ENCODE measurements at places on chromosomes 3 and 15. TPM values are rescaled to one million over a fixed set of nuclear protein-coding genes. Genes with fewer than 3 reads are reported as not detected.
A peak's percentile ranks its signal among the peaks of the same experiment; 100 is the strongest.

SPSB4 gene
- 25.1 TPM for total RNA-seq

SERPINI2 gene
- not detected for total RNA-seq

SOX14 gene
- 0.45 TPM for total RNA-seq

DNA sequence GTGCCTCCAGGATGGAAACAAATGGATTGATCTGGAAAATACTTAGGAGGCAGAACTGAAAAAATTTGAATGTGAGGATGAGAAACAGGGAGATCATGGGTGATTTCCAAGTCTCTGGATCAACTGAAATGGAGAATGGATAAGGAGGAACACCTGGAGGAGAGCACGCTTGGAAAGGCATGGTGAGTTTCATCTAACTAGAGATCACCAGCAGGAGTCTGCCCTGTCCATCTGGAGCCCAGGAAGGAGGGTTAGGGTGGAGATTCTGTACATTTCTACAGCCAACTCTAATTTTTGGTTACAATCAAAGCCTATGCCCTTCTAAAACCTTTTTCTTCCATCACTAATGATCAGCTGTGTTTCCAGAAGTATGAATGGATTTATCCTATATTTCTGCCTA, 995.9 kb upstream of the CFAP20DC start:
- ATAC-seq = no peak

DNA sequence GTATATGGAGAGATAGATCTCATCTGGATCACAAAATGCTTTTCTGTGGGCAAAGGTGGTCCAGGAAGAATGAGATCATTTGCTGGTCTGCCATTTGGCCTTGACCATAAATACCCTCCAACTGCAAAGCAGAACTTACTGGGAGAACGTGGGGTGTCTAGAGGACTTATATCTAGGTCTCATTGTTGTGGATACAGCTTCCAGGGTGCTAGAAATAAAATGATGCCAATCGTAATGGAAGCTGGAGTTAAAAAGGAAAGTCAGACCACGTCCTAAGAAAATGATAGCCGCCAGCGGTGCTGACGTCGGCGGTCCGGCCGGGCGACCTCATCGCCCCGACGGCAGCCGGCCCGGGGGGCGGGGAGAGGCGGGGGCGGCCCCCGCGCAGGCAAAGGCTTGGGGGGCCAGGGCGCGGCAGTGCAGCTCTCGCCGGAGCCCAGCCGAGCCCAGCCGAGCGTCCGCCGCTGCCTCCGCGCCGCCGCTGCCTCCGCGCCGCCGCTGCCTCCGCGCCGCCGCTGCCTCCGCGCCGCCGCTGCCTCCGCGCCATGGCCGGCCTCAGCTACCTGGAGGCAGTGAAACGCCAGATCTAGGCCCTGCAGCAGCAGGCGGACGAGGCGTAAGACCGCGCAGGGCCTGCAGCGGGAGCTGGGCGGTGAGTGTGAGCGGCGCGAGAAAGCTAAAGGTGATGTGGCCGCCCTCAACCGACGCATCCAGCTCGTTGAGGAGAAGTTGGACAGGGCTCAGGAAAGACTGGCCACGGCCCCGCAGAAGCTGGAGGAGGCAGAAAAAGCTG, 89.5 kb downstream of the EOMES start:
- peak; percentile 84 for ATAC-seq

DNA sequence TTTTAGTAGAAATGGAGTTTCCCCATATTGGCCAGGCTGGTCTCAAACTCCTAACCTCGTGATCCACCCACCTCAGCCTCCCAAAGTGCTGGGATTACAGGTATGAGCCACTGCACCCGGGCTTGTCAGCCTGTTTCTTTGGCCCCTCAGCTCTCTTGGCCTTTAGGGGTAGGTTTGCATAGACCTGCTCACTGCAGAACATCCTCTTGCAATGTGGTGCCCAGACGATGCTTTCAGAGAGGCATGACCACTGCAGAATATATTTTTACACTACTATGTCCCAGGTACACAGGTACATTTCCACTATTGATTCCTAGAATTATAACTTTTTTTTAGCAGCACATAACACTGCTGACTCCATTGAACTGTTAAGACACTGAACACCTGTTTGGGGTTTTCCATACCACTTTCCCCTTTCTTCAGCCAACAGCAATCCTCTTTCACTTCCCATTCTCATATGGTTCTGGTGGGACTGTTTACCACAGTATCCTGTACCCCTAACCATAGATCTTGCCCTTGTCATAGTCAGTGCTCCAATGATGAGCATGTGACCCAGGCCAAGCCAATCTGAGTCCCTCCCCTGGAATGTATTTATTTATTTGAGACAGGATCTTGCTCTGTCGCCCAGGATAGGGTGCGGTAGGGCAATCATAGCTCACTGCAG, 21.1 kb downstream of the CCDC32 start:
- ATAC-seq = no peak

DNA sequence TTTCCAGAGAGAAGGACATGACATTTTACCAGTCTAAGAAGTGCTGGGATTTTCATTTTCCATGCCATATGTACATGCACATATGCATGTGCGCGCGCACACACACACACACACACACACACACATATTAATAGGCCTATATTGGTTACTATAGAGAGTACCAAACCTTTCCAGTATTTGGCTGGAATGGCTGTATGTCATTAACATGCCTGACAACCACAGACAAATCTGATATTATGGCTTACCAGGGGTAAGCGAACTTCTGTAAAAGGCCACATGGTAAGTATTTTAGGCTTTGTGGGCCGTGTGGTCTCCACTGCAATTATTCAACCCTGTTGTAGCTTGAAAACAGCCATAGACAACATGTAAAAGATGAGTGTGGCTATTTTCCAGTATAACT, 97.2 kb upstream of the TSPAN3 start:
- ATAC-seq = peak; percentile 55

GRCh38 chr3:58657571-58658141, 8.9 kb downstream of the FAM3D start:
- no peak for ATAC-seq

DNA sequence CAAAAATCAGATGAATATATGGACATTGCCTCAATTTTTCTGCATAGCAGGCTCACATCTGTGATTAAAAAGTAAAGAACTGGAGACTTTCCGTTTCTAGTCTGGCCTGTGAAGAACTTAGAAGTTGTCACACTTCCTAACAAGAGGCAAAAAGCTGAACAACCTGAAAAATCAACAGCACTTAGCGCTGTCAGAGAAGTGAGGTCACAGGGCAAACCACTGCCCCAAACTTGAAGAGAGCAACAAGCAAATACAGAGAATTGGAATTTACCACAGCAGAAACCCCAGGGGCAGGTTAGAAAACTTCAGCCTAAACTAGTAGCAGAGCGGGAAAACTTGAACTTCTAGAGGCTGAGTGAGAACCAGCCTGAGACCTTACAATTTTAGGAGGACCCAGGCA, 38.9 kb downstream of the CCDC54 start:
- no peak for ATAC-seq

GRCh38 chr3:39220407-39221140, 28.2 kb upstream of the XIRP1 start:
- ATAC-seq = no peak

DNA sequence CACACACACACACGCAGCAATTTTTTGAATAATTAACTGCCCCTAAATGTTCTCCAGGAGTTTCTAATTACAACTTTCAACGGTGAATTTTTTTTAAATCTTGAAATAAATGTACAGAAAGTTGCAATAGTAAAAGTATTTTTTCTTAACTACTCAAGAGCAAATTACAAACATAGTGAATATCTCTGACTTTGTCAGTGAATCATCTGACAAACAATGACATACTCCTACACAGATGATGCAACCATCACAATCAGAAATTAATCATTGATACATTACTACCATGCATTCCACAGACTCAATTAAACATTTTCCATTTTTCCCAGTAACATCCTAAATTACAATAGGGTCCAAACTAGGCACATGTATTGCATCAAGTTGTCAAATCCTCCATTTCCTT, 597.3 kb downstream of the NAALADL2 start:
- ATAC-seq = peak; percentile 28

DNA sequence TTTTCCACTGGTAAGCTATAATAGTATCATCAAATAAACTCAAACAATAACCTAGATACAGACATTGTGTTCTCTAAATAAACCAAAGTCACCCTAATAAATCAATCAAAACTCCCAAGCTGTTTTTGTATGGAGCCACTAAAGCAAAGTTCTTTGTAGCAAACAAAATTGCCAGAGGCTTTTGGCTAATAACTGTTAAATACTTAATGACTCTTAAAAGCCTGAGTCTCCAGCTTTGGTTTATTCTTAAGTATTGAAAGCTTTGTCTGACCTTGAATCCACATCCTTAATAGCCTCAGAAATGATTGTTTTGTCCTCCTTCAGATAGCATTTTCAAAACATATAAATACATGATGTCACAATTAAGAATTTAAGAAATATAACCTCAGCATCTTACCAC, 725.3 kb downstream of the SI start:
- no peak for ATAC-seq

DNA sequence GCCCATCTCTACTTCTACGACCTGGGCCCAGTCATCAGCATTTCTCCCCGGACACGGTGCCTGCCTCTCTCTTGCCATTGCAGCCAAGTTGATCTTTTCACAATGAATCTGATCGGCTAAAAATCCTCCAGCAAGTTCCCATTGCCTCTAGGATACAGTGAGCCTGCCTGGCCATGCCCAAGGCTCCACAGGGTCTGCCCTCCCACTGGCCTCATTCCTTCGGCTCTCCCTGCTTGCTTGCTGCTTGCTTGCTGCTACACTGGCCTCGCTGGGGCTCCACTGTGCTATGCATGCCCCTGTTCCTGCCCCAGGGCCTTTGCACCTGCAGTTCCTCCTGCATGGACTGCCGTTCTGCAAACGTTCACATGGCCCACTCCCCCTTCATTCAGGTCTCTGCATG, 2.0 kb downstream of the ABTB1 start:
- ATAC-seq = no peak

All from motor neuron (in vitro differentiated cells).